ENCODE measurements at places on chromosomes 7 and 10.

GRCh38 chr7:6614953-6615722 lies at the start of gene ZNF853:
ZNF853 (plus strand) TSS chr7:6615610; CDS start chr7:6616175, 565 bp downstream.
- DNase-seq, result no peak

- DNase-seq, result no peak
These were observed 619.0 kb upstream of the DPP6 start for GRCh38 chr7:153433223-153433622.

DNA sequence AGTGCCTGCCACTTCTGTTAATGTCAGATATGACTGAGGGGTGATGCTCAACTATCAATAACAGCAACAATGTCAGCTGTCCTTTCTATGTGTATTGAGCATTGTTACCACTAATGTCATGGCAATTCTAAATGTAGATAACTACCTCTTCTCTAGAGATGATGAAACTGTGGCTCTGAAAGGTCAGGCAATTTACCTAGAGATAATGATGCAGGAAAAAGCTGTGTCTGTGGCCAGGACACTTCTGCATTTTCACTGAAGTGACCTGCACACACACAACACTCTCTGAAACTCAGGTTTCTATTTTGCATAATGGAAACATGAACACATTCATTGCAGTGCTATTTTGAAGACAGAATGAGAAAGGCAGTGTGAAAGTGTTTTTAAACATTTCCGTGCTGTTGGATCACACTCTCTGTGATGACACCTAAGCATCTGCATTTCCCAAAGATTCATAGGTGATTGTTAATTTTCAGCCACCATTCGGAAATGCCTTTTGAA lies 148.2 kb downstream of the KCND2 start:
- no peak for DNase-seq

- no peak for DNase-seq
These were observed 65.5 kb upstream of the SH2B2 start for GRCh38 chr7:102220960-102221800.

DNA sequence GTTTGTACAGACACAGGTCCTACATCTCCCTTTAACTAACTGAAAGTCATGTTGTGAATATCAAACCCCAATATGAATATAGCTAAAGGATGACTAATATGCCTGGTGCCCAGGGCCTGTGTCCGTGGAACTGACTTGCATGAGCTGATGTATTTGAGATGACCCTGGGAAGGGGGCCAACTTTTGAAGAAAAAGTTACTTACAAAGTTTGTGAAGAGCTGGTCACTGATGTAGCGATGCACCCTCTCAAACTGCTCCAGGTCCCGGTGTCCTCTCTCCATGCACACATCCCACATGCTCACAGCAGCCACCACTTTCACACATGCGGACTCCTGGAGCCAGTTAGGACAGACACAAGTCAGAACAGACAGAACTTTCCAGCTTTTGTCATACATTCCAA lies 106.2 kb downstream of the ABCC2 start:
- no peak for DNase-seq

DNA sequence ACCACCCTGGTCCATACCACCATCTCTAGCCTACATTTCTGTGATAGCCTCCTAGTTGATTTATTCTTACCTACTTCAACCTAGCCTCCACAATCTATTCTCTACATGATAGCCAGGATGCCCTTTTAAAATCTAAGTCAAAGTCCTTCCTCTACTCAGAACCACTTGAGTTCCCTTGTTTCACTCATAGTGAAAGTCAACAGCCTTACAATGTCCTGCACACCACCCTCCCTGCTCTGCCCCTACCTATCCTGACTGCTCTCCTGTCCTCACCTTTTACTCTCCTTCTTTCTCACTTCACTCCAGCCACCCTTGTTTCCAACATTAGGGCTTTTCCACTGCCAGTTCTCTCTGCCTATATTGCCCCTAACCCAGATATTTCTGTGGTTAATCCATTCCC lies 146.7 kb downstream of the GRM3 start:
- DNase-seq, result no peak

- peak; percentile 38 for DNase-seq
These were observed 3.3 kb downstream of the TMEM229A start for GRCh38 chr7:124029396-124030188.

DNA sequence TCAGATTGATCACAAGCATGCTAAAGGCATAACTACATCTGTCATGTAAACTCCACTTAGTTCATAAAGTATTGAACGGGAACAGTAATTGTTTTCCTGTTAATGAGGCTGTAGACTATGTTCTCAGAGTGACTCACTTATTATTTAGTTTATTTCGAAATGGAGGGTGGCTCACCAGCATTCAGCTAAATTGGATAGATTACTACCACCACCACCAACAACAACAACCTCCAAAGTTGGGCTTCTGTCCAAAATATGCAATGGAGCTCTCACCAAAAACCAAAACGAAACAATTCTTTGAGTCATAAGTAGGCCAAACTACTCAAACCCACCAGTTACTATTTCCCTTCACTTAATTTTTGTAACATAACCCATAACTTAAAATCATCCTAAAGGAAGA lies 127.9 kb upstream of the NRBF2 start:
- no peak for DNase-seq

GRCh38 chr10:31393844-31394243 lies 74.8 kb downstream of the ZEB1 start:
- DNase-seq, result no peak

- DNase-seq, result peak; percentile 87
These were observed 55.7 kb downstream of the TMEM209 start for GRCh38 chr7:130149281-130150139.

DNA sequence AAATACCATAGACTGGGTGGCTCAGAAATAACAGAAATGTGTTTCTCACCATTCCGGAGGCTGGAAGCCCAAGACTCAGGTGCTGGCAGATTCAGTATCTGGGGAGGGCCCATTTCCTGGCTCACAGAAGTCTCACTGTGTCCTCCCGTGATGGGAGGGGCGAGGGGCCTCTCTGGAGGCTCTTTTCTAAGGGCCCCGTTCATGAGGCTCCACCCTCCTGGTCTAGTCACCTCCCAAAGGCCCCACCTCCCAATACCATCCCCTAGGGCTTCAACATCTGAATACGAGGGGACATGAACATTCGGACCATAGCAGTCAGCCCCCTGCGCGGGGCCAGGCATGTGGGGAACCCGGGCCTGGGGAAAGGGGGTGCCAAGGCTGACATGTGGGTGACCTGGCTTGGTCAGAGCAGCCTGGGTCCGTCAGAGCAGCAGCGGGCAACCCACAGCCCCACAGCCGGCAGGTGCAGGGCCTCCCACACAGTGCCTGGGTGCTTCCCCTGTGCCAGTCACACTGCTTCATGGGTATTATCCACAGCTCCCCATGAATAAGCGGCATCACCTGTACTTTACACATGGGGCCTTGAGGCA lies 13.3 kb upstream of the CNPY1 start:
- DNase-seq, result no peak

DNA sequence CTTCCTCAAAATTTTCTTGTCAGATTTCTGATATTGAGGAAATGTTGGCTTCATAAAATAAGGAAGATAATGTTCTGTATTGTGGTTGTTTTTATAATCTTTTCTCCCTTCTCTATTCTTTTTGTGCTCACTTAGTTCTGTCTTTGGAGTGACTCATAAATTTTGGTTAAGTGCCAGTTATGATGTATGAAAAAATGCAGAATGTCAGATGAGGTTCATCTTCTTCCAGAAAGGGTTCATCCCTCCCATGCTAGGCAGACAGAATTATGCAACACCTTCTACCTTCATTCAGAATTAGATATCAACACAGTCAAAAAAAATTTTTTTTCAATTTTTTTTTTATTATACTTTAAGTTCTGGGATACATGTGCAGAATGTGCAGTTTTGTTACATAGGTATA lies 36.6 kb upstream of the CYP2C19 start:
- DNase-seq, result no peak

- DNase-seq, result no peak
These were observed 1270.2 kb upstream of the SORCS1 start for GRCh38 chr10:108434559-108435252.

DNA sequence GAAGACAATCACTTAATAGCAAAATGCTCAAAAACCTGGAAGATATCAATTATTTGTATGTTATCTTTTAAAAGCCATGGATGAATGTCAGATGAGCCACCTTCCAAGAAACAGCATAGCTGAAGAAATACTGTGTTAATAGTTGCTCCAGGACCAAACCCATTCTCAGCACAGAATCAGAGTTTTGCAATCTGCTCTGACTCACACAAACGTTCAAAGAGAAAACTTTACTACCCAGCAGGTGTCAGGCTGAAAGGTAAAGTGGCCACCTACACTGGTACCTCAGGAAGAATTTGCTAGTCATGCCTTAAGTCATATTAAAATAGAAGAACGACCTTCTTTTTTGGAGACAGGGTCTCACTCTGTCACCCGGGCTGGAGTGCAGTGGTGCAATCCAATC lies 526.5 kb downstream of the PARD3 start:
- no peak for DNase-seq

DNA sequence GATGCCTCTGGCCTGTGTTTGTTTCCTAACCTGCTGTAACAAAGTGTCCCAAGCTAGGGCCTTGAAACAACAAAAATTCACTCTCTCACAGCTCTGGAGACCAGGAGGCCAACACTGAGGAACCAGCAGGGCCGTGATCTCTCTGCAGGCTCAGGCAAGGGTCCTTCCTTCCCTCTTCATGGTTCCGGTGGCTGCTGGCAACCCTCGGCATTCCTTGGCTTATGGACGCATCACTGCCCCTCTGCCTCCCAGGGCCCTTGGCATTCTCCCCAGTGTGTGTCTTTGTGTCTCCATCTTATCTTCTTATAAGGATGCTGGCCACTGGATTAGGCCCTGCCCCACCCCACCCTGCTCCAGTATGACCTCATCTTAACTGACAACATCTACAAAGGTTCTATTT lies 17.0 kb downstream of the CNPY1 start:
- no peak for DNase-seq

GRCh38 chr7:29177963-29178600 lies 16.5 kb upstream of the CHN2 start:
- DNase-seq, result no peak

- DNase-seq, result no peak
These were observed 282.9 kb downstream of the CSTF2T start for GRCh38 chr10:51416494-51416893.

DNA sequence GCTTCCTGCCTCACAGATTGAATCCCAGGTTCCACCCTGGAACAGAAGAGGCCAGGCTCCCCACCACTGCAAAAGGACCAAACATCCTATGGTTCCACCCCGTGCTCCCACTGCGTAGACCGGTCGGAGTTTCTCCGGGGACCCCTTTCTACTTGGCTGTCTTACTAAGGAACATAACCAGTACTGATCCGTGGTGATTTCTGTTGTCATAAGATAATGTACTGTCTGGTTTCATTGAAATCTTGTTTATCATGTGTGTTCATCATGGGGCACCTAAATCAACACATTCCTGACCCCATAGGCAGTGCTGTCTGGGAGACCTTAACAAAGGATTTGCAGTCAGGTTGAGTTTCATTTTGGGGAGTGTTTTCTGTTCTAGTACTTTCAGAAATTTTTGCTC lies 104.5 kb downstream of the CHN2 start:
- no peak for DNase-seq

DNA sequence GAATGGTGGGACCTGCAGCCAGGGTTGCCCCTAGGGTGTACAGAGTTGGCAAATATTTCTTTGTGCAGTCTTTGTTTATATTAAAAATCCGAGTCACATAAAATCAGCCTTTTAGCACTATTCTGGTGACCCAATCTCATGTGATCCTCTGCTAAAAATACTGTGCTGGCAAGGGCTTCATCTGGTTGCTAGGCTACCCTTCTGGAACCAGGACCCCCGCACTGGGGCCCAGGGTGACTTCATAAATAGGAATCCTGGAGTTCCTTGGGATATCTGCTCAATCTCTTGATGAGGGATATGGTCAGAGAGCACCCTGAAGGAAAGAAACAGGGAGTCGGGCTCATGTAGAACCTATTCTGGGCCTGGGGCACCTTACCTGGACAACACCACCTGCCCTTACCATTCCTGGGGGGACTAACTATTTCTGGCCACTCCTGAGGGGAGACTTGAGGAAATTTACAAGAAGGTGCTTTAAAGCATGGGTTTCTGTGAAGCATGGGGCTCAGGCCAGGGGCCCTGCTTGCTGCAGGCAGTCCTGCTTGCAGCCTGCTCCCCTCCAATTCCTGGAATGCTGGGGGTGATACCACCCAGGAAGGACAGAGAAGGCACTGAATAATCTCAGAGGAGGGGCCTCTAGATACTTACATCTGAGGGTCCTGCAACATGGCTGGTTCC lies 44.7 kb downstream of the SH2D4B start:
- DNase-seq, result no peak

DNA sequence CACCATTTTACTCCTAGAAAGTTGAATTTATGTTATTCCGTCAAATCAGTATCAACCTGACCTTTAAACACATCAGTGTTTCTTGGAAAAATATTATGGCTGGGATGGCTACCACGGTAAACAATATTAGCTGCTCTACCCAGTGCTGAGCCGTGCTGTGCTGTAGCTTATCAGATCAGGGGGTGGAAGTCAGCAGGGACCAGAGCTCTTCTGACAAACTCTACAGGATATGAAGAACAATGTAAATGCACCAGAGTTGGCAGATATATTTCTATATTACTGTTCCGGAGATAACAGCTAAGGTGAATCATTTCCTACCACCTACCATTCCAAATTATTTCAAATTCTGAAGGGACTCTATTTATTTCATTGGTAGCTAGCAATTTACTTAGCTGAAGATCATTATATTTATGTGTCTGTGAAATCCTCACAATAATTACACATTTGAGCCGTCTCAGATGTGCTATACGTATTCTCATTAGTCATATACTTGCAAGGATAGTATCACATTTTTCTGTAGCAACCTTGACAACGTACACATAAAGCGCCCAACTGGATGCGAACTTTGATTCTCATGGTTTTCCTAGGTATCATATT lies 76.5 kb downstream of the TEX36 start:
- no peak for DNase-seq

DNA sequence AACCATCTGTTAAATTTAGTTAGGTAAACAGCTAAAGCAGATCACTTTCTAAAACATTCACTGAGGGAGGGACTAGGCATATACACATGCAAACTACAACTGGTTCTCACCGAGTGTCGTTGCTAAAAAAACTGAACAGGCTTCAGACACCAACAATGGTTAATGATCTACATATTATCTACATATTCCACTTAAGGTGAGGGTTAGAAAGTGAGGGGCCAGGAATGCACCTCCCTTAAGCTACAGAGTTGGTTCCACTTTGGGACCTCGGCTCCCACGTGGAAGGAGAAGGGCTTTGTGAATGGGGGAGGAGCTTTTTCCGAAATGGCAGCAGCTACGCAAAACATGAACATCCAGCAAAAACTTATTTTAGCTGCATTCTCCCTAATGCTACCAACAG lies 5.8 kb downstream of the CTBP2 start:
- DNase-seq, result no peak
